Stimulated activated CD8-positive, alpha-beta memory T cell treated with anti-CD3 and anti-CD28 coated beads, Interleukin-15, amount 100 ng/mL, for 24 hours (primary cell): ENCODE measurements at places on chromosomes 6 and 20.

GRCh38 chr20:63903796-63904561, 9.1 kb downstream of the DNAJC5 start:
- no peak for DNase-seq

DNA sequence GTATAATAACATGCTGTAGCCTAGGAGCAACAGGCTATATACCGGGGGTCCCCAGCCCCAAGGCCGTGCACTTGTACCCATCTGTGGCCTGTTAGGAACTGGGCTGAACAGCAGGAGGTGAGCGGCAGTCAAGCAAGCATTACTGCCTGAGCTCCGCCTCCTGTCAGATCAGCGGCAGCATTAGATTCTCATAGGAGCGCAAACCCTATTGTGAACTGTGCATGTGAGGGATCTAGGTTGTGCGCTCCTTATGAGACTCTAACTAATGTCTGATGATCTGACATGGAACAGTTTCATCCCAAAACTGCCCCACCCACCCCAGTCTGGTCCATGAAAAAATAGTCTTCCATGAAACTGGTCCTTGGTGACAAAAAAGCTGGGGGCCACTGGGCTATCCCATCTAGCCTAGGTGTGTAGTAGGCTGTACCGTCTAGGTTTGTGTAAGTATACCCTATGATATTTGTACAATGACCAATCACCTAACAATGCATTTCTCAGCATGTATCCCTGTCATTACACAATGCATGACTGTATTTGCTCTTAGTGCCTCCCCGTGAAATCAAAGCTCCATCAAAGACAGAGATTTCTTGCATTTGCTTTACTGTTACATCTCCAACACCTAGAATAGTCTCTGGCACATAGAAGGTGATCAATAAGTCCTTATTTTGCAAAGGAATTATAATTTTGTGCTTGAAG, 30.8 kb downstream of the NHSL1 start:
- no peak for DNase-seq

DNA sequence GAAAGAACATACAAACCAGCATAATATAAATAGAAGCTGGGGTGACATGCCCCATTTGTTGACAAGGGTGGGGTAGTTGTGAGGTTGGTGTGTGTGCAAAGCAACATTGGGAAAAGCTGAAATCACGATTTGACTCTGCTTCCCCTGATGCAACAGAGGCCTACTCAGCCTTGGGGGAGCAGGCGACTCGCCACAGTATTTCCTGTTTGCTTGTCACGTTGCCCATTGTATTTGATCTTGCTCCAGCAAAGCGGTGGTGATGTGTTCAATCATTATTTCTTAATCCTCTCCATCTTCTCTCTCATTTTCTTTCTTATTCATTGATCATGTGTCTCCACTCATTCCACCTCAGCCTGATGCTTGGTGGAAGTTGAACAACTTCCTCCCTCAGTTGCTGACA, 165.8 kb upstream of the CITED2 start:
- no peak for DNase-seq

GRCh38 chr6:119322715-119323350, 26.7 kb downstream of the MAN1A1 start:
- no peak for DNase-seq

GRCh38 chr20:51856432-51856831, 54.1 kb upstream of the SALL4 start:
- no peak for DNase-seq

- no peak for DNase-seq
Observed at GRCh38 chr6:169905041-169905807, 153.8 kb downstream of the ERMARD start.

- DNase-seq: no peak
Observed at GRCh38 chr20:14918976-14919375, 581.6 kb upstream of the FLRT3 start.

- DNase-seq: no peak
Observed at GRCh38 chr6:157908369-157909281, 73.0 kb upstream of the SYNJ2 start.

GRCh38 chr6:13859871-13860555, 45.7 kb upstream of the MCUR1 start:
- DNase-seq: no peak
